Stimulated activated naive CD4-positive, alpha-beta T cell (primary cell): ENCODE measurements at places on chromosomes 12 and 14.

- no peak for DNase-seq
These were observed 2.2 kb downstream of the CPSF6 start for GRCh38 chr12:69241438-69242092.

DNA sequence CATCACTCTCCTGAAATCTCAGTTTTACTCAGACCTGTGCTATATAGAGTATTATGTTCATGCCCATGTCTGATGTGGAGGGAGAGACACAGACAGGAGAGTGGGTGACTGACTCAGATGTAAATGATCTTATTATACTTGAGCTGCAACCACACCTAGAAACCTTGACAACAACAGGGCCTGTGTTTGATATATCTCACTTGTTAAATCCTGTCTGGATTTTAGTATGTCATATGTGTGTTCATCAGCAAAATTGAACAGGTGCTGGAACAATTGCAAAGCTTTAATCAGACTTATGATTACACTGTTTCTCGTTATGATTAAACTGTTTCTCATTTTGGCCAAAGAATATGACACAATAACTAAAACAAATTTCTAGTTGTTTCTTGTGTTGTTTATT, 37.7 kb downstream of the DIP2B start:
- DNase-seq = no peak

DNA sequence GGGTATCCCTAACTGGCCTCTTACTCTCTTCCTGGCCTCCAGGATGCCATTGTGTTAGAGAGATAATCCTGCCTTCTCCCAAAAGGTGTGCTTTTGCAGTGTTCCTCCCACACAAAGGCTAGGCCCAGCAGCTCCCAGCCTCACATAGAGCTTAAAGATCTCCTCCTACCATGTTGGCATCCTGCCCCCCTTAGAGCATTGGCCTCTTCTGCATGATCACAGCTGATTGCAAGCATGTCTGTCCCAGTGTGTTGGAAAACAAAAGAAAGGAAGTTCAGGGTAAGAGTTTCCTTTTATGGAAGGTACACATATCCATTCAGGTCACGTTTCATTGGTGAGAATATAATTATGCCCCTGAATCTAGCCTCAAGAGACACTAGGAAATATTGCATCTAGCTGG, 405.4 kb downstream of the TMTC2 start:
- no peak for DNase-seq

DNA sequence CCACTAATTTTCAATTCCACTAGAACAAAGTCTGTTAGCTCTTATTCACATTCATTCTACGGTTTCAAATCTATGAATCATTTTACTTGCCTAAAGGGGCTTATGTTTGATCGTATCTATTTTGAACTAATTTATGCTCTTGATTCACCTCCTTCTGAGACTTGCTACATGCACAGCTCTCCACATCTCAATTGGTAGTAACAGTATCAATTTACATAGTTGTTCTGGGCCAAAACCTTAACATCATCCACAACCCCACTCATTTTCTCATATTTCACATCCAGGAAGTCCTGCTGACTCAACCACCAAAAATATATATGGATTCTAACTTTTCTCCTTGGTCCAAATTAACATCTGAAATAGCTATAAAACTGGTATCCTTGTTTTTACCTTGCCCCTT, 208.6 kb downstream of the RASSF9 start:
- DNase-seq = no peak
